ENCODE measurements at places on chromosomes 11 and 22. TPM values are rescaled to one million over a fixed set of nuclear protein-coding genes. Genes with fewer than 3 reads are reported as not detected.

TCN1 gene
- not detected for total RNA-seq

SLC25A18 gene
- not detected for total RNA-seq

OR10D3 gene
- not detected for total RNA-seq

BACE1 gene
- total RNA-seq = 7.9 TPM

C22orf42 gene
- not detected for total RNA-seq

MMP27 gene
- total RNA-seq = not detected

Measured in endothelial cell of coronary artery (primary cell).